ENCODE measurements at places on chromosomes 7 and 10. TPM values are rescaled to one million over a fixed set of nuclear protein-coding genes. Genes with fewer than 3 reads are reported as not detected.

- DNase-seq = no peak
Measured at GRCh38 chr10:95445223-95445836, 115.8 kb downstream of the SORBS1 start.

PLPP4 gene
- total RNA-seq = 0.31 TPM

LRRD1 gene
- 0.08 TPM for total RNA-seq

TRPV6 gene
- total RNA-seq = 0.80 TPM

- DNase-seq = no peak
Measured at GRCh38 chr10:97842656-97843280, 6.9 kb upstream of the GOLGA7B start.

COX15 gene
- total RNA-seq = 39.5 TPM

SPDYE11 gene
- not detected for total RNA-seq

DNA sequence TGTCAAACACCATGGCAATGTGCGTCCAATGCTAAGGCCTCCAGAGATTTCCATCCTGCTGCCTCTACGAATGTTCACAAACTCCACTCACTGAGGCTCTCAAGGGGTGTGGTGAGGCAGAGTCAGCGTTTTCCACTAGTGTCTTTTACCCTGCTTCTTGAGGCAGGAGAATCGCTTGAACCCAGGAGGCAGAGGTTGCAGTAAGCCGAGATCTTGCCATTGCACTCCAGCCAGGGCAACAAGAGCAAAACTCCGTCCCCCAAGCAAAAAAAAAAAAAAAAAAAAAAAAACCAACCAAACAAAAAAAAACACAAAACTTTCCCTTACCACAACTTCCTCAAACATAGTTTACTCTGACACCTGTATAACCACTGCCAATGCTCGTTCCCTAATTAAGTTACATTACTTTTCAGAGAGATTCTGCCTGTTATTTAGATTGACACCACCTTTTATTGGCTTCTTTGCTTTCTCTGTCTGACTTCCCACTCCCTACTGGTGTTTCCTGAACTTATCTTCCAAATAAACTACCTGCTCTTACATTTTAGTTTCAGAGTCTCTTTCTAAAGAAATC lies 102.1 kb upstream of the ZNF746 start:
- DNase-seq = no peak

DNA sequence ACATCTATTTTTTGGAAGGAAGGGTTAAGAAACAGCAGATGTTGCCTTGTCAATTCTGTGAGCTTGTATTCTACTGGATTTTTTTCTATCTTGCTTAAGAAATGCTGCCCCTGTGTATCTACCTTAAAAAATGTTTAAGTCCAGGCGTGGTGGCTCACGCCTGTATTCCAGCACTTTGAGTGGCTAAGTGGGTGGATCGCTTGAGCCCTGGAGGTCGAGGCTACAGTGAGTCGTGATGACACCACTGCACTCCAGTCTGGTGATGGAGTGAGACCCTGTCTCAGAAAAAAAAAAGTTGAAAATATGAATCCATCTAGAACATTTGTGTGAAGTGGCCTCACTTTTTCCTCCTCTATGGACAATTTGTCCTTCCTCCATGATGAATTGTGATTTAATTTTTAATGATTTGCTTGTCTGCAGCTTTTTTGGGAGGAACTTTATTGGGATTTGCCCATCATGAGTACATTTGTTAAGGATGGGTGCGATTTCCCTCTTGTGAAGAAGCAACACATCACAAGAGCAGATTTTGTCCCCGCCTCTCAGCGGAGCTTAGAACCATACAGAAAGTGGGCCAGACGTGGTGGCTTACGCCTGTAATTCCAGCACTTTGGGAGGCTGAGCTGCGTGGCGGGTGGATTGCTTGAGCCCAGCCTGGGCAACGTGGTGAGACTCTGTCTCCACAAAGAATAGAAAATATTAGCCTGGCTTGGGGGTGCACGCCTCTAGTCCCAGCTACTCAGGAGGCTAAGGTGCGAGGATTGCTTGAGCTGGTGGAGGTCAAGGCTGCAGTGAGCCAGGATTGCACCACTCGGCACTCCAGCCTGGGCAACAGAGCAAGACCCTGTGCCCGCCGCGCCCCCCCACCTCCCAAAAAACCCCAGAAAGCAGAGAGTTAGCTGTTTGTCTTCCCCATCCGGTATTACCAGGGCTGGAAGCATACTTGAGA lies 57.7 kb downstream of the DNAJB6 start:
- no peak for DNase-seq

SVOPL gene
- 1.4 TPM for total RNA-seq

NAPEPLD gene
- 12.2 TPM for total RNA-seq

DNA sequence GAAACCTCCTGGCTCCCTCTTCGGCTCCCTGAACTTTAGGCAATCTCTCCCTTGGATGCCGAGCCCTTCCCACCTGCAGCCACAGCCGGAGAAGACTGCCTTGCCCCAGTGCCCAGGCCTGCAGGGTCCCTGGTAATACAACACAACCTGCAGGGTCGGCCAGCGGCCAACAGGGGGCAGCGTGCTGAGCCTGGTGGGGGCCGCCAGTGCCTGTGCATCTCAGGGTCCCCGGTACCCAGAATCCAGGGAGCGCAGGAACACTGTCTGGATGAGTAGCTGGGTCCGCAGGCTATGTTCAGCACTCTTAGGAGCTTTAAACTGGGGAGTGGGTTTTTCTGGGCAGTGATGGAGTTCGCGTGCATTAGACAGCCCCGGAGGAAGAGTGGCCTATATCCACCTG lies 17.5 kb upstream of the C10orf71 start:
- DNase-seq = peak; percentile 78

RPEL1 gene
- total RNA-seq = not detected

GRCh38 chr7:103811997-103812396 lies 177.5 kb downstream of the RELN start:
- DNase-seq = peak; percentile 49

ZNF804B gene
- total RNA-seq = not detected

OPN4 gene
- total RNA-seq = not detected

GRCh38 chr7:4800926-4801838 lies 25.8 kb downstream of the AP5Z1 start:
- DNase-seq = no peak

- DNase-seq = no peak
Measured at GRCh38 chr7:37395618-37396259, 52.9 kb downstream of the ELMO1 start.

DNA sequence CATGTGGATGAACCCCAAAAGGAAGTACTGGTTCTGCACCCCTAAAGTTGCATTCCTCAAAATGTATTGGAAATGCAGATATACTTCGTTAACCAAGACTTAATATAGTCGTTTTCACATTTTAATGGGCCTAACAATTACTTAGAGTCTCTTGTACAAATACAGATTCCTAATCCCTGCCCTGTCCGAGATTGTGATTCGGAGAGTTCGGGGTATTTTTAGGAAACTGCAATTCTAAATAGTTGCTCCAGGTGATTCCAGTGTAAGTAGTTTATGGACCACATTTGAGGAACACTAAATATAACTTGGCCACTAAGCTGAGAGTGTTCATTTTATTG lies 830 bp downstream of the TRUB1 start:
- DNase-seq = no peak

DNA sequence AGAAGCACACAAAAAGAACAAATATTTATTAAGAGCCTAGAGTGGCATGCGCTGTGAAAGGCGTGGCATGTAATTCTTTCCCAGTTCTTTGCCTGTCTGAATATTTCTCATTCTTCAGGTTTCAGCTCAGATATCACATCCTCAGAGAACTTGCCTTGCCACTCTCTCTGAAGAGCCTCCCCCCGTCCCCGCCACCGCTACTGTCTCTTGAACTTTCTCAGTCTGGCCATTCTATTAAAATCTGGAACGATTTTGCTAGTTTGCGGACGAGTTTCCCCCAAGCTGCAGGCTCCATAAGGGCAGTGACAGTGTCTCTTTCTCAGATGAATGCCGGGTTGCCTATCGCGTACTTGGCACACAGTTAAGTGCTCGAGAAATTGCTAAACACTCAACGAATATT lies 787 bp upstream of the PLEKHA1 start:
- peak; percentile 11 for DNase-seq

PKD1L1 gene
- 0.03 TPM for total RNA-seq

SFXN2 gene
- total RNA-seq = 5.7 TPM

- peak; percentile 42 for DNase-seq
Measured at GRCh38 chr7:92598310-92598981, 8.3 kb upstream of the FAM133B start.

DNA sequence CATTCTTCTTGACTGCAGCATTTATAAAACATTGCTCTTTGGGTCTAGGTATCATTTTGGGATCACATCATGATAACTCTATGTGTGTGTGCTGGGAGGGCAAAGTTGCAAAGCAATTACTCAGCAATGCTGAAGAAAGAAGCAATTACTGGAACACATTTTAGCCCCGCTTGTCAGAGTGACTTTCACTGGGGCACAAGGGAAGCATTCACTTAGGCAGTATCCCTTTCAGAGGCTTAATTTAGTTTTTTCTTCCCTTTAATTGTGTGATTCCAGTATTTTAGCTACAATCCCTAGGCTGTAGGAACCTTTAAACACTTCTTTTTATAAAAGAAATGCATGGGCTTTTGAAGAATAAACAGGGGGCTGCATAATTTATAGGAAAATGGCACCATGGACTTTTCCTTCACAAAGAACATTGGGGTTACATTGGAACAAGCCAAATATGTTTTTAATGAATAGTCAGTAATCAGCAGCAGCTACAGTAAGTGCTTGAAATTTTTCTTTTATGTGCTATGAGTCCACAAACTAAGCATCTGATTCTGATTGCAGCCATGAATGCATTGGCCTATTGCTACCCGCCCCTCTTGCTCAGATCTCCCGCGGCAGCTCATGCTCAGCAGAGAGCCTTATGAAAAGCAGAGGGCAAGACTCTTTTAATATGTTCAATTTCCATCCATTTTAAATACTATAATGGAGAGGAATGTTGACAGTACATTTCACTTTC lies 51.2 kb upstream of the NXPH1 start:
- no peak for DNase-seq

CASTOR2 gene
- total RNA-seq = 26.1 TPM

CFAP46 gene
- total RNA-seq = 3.1 TPM

DNA sequence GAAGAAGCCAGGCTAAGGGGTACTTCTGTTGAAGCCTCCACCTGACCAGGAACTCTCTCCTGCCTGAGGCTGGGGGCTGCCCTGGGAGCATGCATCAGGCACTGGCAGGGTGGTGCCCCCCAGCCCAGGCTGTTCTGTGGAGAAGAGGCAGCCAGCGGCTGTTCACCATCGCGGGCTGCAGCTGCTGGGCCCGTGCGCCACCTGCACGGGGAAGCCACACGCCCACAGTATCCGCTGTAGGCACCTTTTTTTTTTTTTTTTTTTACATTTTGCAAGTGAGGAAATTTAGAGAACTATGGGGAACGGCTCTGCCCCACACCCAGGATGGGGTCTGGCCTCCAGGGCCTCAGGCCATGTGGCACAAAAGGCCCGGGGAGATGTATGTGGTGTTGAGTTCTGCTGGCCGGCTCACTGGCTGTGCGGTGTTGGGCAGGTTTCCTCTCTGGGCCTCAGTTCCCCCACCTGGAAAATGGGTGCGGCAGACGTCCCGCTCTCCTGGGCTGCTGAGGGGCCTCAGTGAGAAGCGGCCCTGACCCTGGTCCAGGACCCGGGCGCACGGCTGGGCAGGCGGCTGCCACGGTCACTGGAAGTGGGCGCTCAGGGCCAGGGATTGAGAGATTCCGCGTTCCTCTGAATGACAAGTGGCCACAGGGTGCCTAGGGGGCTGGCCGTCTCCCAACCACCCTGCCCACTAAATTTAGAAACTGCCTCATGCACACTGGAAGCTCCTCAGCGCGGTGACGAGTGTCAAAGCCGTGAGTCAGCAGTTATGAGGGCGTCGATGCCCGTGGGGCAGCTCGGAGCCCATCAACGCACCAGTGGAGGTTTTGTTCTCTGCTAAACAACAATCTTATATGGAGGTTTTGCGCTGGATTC lies 8.8 kb upstream of the INTS1 start:
- DNase-seq = no peak

CDH23 gene
- 4.3 TPM for total RNA-seq

DNA sequence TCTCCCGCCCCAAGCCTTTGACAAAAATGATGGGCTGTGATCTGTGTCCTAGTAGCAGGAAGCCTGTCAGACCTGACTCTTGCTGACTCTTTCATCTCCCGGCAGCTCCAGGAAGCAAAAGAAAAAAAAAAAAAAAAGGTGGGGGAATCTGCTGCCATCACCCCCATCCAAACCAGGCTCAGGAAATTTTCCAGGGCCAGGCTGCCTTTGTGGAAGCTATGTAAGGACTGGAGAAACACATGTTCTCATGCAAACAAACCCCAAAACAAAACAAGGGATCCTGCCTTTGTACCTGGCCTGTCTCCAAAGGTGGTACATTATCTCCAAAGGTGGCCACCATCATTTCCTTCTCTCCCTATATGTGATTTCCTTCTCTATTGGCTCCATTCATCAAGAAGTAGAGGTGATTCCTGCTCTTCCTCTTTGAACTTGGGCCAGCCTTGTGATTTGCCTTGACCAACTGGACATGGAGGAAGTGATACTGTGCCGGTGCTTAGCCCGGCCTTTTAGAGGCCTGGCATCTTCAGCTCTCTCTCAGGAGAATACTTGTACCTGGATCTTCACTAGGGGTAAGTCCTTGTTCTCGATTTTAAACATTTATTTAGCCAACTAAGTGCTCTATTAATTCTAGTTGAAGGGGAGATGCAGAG lies 192.2 kb upstream of the SVIL start:
- no peak for DNase-seq

- DNase-seq = no peak
Measured at GRCh38 chr7:118079369-118079768, 104.6 kb upstream of the LSM8 start.
